Muscle of back (tissue), 13 donors: ENCODE measurements at places on chromosomes 5 and 9. TPM values are rescaled to one million over a fixed set of nuclear protein-coding genes. Genes with fewer than 3 reads are reported as not detected.

The RFX3 gene
- 3.3 TPM for polyA plus RNA-seq

The SLC2A6 gene
- polyA plus RNA-seq = 1.5 TPM

The SPINK4 gene
- not detected for polyA plus RNA-seq

GRCh38 chr9:12934545-12935272 lies 159.9 kb downstream of the LURAP1L start:
- DNase-seq = no peak

- no peak for DNase-seq
Observed at GRCh38 chr9:14170392-14170931, 143.5 kb downstream of the NFIB start.

DNA sequence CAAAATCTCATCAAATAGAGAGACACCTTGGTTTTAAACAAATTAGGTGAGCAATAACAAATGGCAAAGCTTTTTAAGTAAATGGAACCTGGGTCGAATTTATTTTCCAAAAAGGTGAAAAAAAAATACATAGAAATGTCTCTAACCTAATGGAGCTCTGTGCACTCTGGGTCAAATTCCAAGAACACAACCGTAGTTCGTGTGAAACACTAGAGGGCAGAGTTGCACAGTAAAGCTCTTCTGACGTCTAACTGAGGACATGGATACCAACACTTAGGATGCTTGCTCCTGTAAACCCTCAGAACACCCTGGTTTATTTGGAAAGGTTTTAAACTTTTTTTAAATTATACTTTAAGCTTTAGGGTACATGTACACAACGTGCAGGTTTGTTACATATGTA lies 18.9 kb downstream of the MARCHF11 start:
- peak; percentile 17 for DNase-seq

The SPAAR gene
- polyA plus RNA-seq = 1.6 TPM

DNA sequence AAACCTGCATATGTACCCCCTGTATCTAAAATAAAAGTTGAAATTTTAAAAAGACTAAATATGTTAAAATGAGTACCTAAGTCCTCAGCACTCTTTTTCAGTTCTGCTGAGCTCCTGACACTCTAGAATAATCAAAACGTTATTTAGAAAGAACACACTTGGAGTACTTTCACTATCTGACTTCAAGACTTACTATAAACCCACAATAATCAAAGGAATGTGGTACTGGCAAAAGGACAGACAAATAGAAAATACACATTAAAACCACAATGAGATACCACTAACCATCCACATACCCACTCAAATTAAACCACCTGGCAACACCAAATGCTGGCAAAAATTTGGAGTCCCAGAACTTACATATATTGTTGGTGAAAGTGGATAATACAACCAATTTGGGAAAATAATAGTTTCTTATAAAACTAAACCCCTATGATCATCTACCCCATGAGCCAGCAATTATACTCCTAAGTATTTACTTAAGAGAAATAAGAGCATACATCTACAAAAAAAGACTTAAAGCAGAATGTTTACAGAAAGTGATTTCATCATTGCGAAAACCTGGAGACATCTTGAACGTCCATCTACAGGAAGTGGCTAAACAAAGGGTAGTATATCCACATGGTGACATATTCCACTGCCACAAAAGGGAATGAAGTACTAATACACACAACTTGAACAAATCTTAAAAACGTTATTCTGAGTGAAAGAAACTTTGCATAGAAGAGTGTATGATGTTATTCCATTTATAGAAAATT lies 12.8 kb upstream of the PRSS3 start:
- DNase-seq = no peak

The CDH10 gene
- polyA plus RNA-seq = 0.41 TPM

The HAVCR2 gene
- polyA plus RNA-seq = 2.1 TPM

The EQTN gene
- polyA plus RNA-seq = not detected

DNA sequence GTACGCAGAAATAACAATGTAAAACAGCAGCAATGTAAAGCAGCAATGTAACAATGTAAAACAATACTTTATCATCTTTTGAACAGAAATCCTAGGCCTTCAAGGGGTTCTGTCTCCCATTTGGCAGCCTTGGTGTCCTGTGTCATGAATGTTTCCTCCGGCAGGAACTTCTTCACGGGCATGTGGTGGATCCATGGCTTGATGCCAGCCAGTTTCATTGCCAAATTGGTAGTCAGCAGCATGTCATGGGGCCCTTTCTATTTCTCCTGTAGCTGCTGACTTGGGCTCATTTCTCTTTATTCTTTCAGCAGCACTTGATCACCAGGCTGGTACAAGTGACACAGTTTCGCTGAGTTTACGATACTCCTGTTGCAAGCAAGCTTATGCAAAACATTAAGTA lies 275.3 kb downstream of the HTR1A start:
- no peak for DNase-seq

- DNase-seq = no peak
Observed at GRCh38 chr9:29564564-29564963, 1991.3 kb upstream of the C9orf72 start.

DNA sequence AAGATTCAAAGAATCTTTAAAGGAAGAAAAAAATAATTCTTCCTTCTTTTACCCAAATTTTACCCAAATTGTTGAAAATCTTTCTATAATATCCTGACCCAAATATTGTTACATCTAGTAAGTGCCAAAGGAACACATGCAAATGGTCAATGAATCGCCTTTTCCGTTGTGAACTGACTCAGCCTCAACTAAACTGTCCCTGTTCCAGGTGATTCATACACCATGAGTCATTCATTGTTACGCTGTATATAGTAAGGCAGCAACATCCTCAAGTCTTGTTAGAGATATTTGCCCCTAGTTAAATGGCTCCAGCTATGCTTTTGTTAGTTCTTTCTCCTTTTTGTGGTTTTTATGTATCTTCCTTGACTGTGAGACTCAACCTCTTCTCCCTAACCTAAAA lies 9.7 kb downstream of the PTGER4 start:
- DNase-seq = peak; percentile 77

The COL27A1 gene
- 34.5 TPM for polyA plus RNA-seq

DNA sequence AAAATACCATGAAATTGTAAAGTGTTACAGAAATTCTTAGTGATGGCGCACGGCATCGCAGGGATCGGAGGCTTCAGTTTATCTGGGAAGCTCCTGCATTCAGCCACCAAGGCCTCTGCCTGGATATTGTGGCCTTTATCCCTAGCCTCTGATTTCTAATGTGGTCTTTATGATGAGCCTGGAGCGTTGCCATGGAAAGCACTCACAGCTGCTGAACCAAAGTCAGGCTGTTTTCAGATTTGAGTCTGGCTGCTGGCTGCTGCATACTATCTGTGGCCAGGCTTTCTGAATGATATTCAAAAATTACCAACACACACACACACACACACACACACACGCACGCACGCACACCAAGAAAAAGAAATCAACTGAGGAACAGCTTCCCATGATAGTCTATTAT lies 101.1 kb upstream of the ZNF366 start:
- peak; percentile 89 for DNase-seq

GRCh38 chr5:80192507-80193241 lies 63.2 kb downstream of the SERINC5 start:
- peak; percentile 51 for DNase-seq

- DNase-seq = no peak
Observed at GRCh38 chr9:91146391-91147019, 215.2 kb downstream of the AUH start.

DNA sequence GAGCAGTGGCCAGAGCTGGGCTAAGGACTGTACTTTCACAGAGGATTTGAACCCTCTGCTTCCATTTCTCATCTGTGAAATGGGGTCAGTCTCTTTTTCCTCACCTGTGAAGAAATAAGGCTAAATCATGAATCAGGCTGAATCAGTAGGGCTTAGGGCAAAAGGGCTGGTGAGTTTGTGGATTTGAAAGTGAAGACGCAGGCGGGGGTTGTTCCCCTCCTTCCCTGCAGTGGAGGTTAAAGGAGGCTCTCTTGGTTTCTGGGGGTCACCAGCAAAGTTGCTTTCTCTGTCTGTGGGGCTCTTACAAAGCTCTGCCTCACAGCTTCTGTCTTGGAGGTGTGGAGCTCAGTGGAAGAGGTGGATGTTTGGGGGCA lies 17.6 kb upstream of the NDST1 start:
- DNase-seq = no peak

GRCh38 chr5:73312146-73312871 lies 136.3 kb downstream of the FOXD1 start:
- DNase-seq = peak; percentile 96

- no peak for DNase-seq
Observed at GRCh38 chr5:131684051-131684450, 49.0 kb upstream of the RAPGEF6 start.

GRCh38 chr9:2781336-2781735 lies 62.6 kb downstream of the PUM3 start:
- no peak for DNase-seq

- no peak for DNase-seq
Observed at GRCh38 chr9:133696071-133696472, 42.1 kb downstream of the SARDH start.

- no peak for DNase-seq
Observed at GRCh38 chr5:28473531-28474107, 1435.2 kb upstream of the CDH9 start.

DNA sequence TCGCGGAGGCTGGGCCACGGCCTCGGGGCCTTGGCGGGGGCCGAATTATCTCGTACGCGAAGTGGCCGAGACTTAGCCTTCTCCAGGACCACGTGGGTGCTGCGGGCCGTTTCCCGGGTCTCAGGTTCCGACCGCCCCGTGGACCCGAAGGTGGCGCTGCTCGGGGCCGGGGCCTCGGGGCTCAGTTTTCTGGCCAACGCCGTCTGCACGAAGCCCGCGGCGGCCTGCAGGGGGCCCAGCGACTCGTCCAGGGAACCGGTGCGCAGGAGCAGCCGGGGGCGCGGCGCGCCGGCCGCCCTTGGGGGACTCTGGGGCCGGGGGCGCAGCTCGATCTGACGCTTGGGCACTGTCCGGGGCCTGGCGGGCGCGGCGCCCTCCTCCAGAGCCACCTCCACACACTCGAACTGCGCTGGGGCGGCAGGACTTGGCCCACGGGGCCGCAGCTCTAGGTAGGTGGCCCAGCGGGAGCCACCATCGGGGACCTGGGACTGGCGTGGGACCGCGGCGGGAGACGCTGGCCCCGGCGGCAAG lies 716 bp downstream of the PROB1 start:
- peak; percentile 40 for DNase-seq

DNA sequence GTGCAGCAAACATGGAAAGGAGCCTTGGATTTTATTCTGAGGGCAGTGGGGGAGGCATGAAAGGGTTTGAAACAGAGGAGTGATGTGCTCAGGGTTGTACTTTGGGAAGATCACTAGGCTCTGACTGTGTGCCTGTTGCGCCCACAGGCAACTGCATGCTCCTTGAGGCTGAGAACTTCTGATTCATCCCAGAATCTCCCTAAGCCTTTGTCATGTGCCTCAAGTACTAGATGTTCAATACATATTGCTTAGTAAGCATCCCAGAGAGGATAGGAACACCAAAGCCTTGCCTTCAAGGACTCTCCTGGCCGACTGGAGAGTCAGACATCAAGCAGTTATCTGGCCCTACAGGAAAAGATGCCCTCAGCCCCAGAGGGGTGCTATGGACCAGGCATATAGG lies 54.1 kb downstream of the ARHGEF37 start:
- no peak for DNase-seq

DNA sequence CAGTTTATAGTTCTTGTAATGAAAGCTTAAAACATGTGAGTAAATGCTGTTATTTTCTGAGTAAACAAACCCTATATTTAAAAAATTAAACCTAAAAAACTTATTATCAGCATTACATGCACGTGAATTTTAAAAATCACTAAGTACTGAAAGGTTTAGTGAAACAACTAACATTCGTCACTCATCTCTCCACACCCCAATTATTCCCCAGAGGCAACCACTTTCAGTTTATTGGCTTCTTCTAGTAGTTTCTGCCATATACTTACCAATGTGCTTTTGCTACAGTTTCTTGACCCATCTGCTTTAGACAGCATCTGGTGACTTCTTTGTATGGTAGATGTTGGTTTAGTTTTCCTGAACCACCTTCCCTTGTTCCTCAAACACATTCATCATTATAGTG lies 58.1 kb downstream of the ANGPTL2 start:
- DNase-seq = no peak

- no peak for DNase-seq
Observed at GRCh38 chr9:108535526-108535925, 320.3 kb downstream of the ACTL7B start.

GRCh38 chr5:139418793-139419192 lies 14.9 kb upstream of the SPATA24 start:
- DNase-seq = no peak

The C9orf153 gene
- polyA plus RNA-seq = 0.30 TPM

DNA sequence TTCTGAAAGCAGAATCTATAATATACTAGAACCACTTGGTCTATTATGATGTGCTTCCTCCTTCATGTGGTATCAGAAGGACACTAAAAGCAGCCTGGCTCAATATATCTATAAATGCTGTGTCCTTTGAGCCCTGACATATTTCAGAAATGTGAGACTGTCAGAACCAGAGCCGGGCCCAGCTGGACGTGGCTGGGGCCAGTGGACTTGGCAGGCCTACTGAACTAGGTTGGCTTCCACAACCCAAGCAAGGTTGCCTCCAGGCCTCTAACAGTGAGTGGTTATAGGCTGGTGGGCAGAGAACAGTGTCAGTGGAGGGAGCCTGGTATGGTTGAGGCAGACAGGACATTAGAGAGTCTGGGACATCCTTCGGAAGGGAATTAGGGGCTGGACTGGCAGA lies 78.9 kb downstream of the GALNT10 start:
- DNase-seq = no peak

DNA sequence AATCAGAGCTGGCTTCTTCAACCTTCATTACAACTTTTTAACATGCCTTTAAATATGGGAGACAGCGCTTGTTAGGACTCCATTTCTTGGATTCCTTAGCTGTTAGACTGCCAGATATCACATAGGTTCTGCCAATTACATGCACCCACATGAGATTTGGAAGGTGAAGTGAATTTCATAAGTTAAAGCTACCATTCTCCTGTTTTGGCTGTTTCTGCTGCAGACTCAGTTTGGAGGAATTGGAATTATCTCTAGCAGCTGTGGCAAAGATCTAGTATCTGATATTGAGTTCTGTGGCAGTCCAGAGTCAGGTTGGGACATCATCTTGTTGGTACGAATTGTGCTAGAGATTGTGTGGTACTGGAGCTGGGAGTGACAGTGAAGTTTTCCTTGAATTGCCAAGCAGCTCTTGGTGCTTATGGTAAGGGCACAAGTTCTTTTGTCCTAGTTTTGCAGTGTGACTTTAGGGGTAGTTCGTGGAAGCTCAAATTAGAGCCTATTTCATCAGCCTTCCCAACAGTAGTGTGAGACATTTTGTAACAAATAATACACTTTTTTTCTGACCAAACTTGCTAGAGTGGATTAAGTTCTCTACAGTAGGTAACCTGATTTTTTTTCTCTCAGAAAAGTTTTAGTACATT lies 9.1 kb upstream of the PJA2 start:
- no peak for DNase-seq

The SPATA31A3 gene
- polyA plus RNA-seq = not detected

The GPR151 gene
- not detected for polyA plus RNA-seq
